HAP-1 (cell line): ENCODE measurements at places on chromosomes 6 and 20.

DNA sequence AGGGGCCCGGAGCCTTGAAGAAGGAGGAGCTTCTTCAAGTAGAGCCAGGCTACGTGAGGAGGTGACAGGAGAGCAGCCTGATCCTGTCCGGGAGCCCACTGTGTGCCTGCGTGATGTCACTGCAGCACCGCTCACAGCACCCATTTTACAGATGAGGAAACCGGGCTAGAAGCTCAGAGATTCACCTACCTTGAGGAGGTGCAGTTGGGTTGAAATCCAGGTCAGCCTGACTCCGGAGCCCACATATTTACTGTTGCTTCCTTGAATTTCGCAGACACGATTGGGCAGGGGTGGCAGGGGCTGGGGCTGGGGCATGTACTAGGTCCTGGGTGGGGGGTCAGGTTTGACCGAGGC, 12.5 kb downstream of the VSTM2L start:
- no peak for DNase-seq

GRCh38 chr20:48702455-48702913, 125.3 kb downstream of the PREX1 start:
- DNase-seq: no peak

DNA sequence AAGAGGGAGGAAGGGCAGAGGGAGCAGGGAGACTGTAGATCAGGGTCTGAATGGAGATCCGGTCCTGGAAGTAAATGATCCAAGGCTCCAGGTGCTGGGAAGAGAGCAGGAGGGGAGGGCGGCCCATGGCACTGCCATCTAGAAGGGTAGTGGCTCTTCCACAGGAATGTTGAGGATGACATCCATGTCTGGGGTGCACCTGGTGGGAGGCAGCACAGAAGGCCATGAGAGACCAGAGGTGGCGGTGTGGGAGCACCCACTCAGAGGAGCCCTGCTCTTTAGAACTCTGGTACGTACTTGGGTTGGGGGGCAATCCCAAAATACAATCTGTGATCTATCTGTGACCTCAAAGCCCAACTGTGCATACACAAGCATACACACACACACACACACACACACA, 13.5 kb downstream of the DEFB132 start:
- no peak for DNase-seq

- no peak for DNase-seq
These were observed 156.7 kb upstream of the PMEPA1 start for GRCh38 chr20:57866250-57867106.
